ENCODE measurements at places on chromosomes 2 and 18.

- DNase-seq, result peak; percentile 26
Measured at GRCh38 chr2:160457588-160457987, 36.0 kb downstream of the RBMS1 start.

DNA sequence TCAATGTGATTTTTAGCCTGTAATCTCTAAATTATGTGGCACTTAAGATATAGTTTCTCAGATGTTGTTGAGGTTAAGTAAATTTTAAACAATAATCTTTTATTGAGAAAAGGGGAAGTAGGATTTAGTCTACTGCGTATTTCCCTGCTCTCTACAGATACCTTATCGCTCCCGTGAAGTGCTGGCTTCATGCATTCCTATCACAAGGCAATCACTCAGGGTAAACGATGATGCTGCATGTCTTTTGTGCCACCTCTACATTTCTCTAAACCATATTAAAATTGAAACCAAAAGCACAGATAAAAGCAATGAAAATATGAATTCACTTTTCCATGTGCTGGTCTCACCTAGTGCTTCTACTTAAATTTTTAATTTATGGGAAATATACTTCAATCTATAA lies 14.4 kb upstream of the RPE start:
- DNase-seq, result no peak

DNA sequence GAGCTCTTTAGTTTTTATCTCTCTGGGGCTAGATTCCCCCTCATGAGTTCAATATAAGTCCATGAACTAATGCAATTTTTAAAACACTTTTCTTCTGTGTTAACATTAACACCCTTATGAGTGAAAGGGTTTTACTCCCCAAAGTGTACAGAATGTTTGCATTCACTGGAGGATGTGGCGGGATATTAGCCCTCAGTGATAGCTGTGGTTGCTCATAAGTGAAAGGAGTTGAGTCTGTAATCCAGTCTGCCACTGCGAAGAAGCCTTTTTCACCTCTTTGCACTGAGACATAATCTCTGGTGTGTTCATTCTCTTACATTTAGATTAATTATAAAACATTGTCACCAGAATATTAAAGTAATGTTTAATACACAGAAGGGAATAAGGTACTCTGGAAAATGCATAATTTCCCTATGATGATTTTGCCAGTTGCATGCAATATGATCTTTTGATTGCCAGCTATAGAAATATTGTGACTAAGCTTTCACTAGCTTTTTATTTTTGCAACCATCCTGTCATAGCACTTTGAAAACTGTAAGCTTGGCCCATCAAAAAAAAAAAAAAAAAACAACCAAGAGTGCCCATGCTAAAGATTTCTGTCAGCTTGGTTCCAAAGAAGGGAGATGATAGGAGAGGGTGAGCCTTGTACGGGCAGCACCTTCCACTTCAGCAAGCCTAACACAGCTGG lies 113.2 kb downstream of the BCL11A start:
- DNase-seq, result no peak

DNA sequence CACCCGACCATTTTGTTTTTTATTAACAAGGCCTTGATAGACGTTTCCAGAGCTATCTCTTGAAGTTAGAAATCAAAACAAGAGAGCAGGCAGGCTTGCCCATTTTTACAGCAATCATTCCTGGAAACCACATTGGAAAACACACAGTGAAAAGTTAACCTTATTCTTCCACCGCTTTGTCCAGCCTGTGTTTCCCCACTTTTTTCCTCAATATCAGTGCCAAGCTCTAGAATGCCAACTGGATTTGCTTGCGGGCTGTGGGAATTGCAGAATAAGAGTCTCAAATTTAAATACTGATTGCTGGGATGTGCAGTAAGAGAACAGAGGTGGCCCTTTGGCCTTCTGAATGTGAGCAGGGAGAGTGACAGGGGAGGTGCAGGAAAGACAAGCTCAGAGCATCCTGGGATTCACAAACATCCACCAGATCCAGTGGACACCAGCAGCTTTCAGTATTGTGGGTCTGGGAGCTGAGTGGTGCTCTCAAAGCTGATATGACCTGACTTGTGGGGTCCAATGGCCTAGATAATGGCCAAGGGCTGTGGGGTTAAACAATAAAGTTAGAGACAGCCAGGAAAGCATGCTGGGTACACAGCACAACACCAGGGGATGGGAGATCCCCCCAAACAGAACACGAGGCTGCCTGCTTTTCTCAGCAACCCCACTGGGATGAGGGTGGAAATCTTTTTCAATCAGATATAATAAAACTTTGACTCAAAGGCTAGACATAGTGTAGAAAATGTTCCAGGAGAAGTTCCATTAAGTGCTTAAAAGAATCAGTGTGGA lies 15.5 kb downstream of the CYP1B1 start:
- DNase-seq, result no peak

GRCh38 chr18:64149916-64150438 lies 1.1 kb upstream of the LINC00305 start:
- no peak for DNase-seq

DNA sequence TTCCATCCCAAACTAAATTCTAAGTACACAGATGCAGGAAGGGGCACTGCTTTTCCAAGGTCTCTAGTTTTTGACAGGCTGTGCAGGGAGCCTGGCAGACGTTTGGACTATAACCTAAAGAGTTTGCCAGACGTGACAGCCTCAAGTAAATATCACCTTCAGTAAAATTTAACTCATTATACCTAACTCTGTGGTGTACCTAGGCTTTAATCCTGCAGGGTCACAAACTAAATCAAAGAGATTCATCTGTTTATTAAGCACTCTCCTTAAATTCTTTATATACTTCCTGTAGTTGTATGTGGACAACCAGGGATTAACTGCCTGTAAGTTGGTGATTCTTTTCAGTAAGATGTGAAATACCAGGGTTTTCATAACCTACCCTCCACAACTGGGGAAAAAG lies 92.9 kb downstream of the ACVR1 start:
- DNase-seq, result no peak

DNA sequence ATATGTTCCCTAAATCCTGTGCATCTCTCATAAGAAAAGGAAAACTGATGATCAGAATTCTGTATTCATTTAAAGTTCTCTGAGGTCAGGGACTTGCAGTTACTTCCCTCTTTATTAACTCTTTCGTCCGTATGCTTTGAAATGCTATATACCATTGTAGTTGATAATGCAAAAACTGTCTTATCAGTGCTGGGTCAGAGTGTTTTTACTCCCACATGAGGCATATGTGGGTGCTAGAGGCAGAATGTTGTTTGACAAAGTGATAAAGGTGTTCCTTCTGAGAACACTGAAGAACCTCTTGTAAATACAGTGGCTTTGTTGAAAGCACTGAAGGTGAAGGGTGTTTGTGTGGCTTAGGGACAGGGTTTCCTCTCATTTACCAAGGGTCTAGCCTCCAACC lies 136.5 kb upstream of the NFATC1 start:
- no peak for DNase-seq

DNA sequence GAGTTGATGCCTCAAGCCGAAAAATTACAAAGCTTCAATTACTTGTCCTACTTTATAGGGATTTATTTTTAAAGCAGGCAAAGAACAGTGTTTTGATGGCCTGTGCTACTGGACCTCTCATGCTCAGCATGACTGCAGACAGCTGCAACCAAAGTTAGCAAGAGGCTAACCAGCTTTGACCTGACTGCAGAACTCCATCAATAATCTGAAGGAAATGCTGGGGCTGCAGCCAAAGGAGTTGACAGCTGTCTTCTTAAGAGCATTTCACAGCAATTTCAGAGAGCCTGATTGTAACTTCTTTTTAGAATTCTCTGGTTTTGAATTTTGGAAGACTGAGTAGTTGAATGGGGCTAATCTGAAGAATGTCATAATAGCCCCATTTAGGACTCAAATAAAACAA lies 46.5 kb upstream of the SESTD1 start:
- DNase-seq, result no peak

GRCh38 chr2:69007169-69007568 lies 5.8 kb upstream of the ANTXR1 start:
- DNase-seq, result no peak

- no peak for DNase-seq
Measured at GRCh38 chr2:196407675-196408264, 231.7 kb upstream of the CCDC150 start.

DNA sequence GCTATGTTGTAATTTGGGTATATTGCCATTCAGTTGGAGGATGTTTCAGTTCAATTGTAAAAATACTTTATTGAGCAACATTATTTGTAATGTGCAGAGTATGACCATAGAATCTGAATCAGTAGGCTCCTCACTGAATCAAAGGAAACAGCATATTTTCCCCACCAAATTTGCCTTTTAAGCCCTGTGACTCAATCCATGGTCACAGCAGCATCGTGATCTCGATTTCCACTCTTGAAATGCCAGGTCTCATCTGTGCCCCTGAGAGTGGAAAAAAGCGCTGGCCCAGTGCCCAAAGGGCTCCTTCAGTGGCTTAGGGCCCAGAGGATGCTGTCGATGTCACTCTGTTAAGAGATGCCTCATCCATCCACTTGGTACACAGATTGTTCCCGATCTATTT lies 57.5 kb downstream of the FHOD3 start:
- peak; percentile 46 for DNase-seq

- no peak for DNase-seq
Measured at GRCh38 chr2:121918231-121918630, 162.8 kb downstream of the TSN start.

DNA sequence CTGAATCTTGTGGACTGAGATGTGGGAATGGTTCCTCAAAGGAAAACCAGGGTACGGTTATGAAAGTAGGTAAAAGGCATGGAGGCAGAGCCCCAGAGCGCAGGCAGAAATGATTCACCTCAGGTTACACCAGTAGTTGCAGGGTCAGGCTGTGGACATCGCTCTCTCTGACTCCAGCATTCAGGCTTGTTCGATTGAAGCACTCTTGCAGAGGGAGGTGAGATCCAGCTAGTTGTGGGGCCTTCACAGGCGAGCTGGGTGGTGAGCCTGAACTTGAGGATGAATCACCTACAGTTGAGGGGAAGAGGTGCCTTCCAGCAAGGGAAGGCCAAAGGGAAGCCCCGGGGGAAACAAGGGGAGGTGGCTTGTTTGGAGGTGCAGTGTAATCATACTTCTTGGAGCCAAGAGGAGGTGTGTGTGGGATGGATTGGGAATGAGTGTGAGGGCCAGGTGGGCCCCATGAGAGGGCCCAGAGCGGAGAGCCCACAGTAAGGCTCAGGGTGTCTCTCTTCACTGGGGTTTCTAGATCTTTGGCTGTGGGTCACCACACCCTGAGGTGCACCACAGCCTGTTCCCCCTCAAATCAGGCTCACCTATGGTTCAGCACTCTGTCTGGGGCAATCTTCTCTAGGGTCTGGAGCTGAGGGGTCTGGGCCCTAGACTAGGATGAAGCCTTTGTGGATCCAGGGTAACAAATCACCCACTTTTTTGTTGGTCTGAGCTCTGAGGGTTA lies 48.5 kb upstream of the MCFD2 start:
- DNase-seq, result no peak

GRCh38 chr2:122031544-122032263 lies 276.3 kb downstream of the TSN start:
- DNase-seq, result no peak

GRCh38 chr2:102615620-102616436 lies 3.5 kb upstream of the SLC9A2 start:
- DNase-seq, result peak; percentile 69

DNA sequence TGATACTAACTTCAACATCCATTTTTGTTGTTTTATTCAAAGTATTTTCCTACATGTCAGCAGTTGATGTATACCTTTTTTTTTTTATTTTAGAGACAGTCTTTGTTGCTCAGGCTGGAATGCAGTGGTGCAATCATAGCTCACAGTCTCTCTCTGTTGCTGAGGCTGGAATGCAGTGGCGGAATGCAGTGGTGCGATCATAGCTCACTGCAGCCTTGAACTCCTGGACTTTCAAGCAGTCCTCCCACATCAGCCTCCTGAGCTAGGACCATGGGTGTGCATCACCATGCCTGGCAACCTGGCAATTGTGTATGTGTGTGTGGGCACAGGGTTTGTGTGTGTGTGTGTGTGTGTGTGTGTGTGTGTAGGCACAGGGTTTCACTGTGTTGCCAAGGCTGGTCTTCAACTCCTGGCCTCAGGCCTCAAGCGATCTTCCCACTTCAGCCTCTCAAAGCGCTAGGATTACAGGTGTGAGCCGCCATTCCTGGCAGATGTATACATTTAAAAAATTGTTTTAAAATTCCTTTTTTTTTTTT lies 24.8 kb downstream of the SANBR start:
- no peak for DNase-seq

DNA sequence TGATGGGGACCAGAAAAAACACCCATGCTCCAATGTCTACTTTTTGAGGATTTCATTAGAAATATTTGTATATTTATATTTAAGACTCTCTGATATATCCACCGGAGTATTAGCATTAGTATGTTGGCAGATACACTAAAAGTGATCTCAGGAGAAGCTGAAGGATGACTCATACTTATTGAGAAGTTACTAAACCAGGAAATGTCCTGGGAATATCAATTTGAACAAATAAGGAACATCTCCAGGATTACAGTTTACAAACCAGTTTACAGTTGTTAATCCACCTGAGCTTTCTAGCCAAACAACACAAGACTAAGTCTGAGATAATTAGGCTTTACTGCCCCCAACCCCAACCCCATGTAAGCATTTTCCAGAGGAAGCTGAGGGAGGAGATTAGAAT lies 16.1 kb upstream of the DPP4 start:
- no peak for DNase-seq

GRCh38 chr2:16908656-16909055 lies 243.0 kb upstream of the CYRIA start:
- no peak for DNase-seq

DNA sequence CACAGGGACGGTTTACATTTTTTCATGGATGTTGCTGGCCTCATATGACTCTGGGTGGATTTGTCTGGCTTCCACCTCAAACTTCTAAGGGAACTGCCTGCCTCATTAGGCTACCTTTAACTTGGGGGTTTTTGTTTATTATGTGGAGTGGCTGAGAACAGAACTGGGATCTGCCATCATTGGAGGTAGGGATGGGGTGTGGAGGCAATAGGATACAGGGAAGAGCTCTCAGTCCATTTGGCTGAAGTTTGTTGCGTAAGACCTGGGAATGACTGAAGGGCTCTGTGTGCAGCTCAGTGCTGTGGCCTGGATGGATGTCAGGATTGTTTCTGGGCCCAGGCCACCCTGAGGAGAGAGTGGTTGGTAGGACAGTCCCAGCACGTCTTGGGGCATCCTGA lies 31.2 kb downstream of the ASB1 start:
- DNase-seq, result no peak

DNA sequence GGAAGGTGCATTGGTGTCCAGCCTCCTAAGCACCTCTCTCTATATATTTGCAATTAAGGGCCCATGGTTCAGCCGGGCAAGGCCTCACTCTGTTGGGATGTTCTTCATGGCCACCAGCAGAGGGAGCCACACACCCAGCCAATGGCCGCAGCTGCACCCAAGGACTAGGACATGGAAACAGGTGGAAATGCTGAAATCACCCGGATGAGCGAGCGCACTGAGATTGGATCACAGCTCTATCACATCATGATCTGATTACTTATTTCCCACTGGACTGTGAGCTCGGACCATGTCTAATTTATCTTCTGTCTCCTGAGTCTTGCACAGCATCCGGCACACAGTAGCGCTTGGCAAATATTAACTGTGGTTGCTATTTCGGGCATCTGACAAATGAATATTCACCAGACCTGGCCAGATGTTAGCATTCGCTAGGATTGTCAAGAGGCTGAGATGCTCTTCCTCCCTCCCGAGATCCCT lies 31.2 kb downstream of the KIF3C start:
- DNase-seq, result peak; percentile 80

GRCh38 chr2:190343536-190344275 lies at the start of gene INPP1:
TSS of gene INPP1 (plus strand) at chr2:190343589. CDS start at chr2:190360103, 16,514 bp downstream.
- DNase-seq, result peak; percentile 56

- no peak for DNase-seq
Measured at GRCh38 chr2:194819367-194819766, 837.7 kb upstream of the SLC39A10 start.

GRCh38 chr18:13375302-13376255 lies 157.0 kb downstream of the LDLRAD4 start:
- DNase-seq, result peak; percentile 85

Measured in activated CD4-positive, alpha-beta T cell treated with anti-CD3 and anti-CD28 coated beads for 48 hours (primary cell).